Left lung (tissue), 14 donors: ENCODE measurements at places on chromosomes 4 and X. TPM values are rescaled to one million over a fixed set of nuclear protein-coding genes. Genes with fewer than 3 reads are reported as not detected.

The FHIP1A gene
- polyA plus RNA-seq = 4.2 TPM

The PLS3 gene
- polyA plus RNA-seq = 246 TPM

The NLRP2B gene
- 0.06 TPM for polyA plus RNA-seq

The MGAT4D gene
- not detected for polyA plus RNA-seq

The PCDH10 gene
- 0.60 TPM for polyA plus RNA-seq

- DNase-seq = peak; percentile 67
Observed at GRCh38 chrX:1609311-1609710, 5.5 kb upstream of the ASMT start.

GRCh38 chr4:113958766-113959538, 20.5 kb downstream of the ARSJ start:
- no peak for DNase-seq

DNA sequence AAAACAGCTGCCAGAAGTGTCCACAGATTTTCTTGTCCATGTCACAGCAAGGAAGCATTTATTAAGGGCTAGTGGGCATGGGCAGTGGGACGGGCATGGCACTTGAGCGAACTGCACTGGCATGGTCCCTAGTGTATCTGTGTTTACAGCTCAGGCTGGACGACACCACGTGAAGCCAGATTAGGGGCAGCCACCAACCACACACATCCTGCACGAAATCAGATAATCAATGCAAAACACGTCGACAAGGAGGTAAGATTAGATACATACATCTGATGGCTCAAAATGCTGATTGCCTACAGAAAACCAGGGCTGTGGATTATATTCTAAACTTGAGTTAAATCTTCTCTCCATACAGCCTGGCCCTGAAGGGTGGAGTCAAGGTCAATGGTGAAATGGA, 103.8 kb upstream of the ATP6AP2 start:
- DNase-seq = no peak

DNA sequence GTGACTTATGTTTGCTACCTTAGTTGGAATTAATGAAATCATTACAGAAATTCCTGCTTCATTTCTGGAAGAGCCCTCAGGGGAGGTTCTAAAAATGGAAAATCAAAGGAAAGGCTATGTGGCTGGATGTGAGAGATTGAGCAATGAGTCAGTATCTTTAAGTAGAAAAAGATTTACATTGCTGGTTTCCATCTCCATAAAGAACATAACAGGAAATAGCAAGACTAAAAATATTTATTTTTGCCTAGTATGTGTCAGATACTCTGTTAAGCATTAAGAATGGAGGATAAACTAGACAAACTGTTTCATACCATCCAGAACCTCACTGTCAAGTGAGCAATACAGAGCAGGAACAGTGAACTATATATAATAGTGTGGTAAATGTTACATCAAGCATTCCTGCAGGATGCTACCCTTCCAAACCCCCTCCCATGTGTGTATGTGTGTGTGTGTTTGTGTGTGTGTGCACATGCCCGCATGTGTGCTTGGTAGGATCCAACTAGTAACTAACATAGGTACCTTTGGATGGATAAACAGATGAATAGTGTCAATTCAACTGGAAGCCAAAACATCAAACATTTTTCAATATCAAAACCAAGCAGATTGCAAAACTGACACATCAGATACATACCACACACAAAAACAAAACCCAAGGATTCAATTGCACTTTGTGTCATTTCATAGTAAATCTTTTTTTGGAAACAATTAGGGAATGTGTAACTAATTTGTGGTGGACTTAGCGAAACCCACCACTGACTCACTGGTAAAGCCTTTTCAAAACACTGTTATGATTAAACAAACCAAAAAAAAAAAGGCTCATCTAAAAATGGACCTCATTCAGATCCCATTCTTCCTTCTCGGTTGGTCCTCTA, 223.4 kb downstream of the SHROOM3 start:
- no peak for DNase-seq

DNA sequence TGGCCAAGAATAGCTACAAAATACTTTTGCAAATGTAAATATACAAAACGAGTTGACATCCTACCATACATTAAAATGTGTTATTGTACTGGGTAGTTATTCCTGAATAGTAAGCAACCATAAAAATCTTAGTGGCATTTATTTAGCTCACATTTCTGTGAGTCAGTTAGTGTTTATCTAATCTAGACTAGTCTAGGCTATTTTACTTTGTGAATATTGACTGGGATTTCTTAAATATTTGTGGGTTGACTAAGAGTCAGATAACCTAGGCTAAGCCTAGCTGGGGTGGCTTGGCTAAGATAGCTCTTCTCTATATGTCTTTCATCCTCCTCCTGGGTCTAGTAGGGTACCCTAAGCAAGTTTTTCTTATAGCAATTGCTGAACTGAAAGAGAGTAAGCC, 543.8 kb upstream of the DIAPH2 start:
- no peak for DNase-seq

- DNase-seq = no peak
Observed at GRCh38 chrX:123186801-123187200, 2.7 kb downstream of the GRIA3 start.

GRCh38 chr4:185592845-185593488, 57.7 kb upstream of the PDLIM3 start:
- DNase-seq = no peak

DNA sequence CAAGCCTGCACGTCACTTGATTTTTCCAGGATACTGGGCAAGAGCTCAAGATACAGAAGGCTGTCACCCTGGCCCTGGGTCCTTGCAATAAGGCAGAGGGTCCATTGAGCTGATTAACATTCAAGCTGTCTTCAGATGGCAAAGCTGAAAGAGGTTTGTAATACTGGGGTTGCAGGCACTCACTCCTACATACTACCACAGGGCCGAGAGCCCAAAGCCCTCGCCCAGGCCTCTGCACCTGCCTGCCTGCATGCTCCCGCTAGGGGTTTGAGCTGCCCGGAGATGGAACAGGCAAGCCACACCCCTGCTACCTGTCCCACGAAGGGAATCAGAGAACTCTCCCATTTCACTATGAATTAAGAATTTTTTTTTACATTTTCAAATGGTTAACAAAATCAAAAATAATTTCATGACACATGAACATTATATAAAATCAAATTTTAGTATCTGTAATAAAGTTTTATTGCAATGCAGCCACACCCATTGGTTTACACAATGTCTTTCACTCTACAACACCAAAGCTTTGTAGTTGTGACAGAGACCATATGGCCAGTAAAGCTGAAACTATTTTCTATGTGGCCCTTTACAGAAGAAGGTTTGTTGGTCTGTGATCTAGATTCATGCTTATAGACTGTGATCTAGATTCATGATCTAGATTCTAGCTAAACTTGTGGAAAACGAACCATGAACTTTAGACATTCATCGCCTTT, 530.4 kb upstream of the IGFBP7 start:
- no peak for DNase-seq

- DNase-seq = no peak
Observed at GRCh38 chr4:48065587-48066052, 49.0 kb downstream of the NIPAL1 start.

- DNase-seq = no peak
Observed at GRCh38 chr4:20333141-20333715, 81.5 kb downstream of the SLIT2 start.
